ENCODE measurements at places on chromosomes 7 and 10.

- no peak for DNase-seq
These were observed 45.9 kb upstream of the PAPSS2 start for GRCh38 chr10:87613751-87614150.

GRCh38 chr7:35366167-35367155 is 112.6 kb upstream of the TBX20 start:
- no peak for DNase-seq

- DNase-seq = no peak
These were observed 258.1 kb downstream of the PAXIP1 start for GRCh38 chr7:154744861-154745258.

DNA sequence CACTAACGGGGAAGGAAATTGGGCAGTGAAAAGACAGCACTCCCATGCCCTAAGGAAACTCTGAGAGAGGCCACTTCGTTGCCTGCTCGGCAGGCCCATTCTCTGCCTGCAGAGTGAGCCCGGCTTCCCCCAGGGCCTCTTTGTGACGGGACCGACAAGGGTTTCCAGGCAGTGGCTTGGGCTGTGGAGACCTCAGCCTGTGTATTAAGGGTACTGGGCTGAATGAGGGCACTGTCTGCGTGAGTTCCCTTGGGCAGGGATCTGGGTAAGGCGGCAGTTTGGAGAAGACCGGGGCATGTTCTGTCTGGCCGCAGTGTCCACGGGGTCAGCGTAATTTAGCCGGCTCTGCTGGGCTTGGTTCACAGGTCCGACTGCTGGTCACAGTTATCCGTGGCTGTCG is 237.2 kb downstream of the MGMT start:
- no peak for DNase-seq

GRCh38 chr10:43203448-43204041 is 63.3 kb downstream of the RASGEF1A start:
- DNase-seq = no peak

GRCh38 chr7:102103027-102103372 is 183.7 kb upstream of the SH2B2 start:
- no peak for DNase-seq

DNA sequence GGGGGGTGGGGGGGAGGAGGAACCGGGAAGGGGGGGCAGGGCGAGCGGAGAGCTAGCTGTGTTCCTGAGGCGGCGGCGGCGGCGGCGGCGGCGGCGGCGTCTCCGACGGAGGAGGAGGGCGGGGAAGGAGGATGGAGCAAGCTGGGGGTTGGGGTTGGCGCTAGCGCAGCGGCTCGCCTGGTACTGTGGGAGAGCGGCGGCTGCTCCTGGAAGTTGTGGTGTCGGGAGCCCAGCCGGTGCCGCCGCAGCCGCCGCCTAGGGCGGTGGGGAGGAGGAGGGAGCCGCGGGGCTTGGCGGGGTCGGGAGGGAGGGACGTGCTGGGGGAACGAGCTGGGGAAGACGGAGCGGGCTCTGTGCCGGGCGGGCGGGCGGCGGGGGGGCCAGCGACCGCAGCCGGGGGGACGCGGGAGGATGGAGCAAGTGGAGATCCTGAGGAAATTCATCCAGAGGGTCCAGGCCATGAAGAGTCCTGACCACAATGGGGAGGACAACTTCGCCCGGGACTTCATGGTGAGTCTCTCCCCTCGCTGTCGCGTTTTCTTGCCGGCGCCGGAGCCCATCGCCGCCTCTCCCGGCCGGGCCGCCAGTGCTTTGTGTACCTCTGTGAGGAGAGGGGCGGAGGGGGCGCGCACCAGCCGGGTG is at the start of gene PTPN12:
Gene PTPN12 (plus strand): TSS at position 160 of the 642 bp plus-strand sequence. CDS start 252 bp downstream, at position 412.
- peak; percentile 73 for DNase-seq

- no peak for DNase-seq
These were observed 72.9 kb upstream of the GRID1 start for GRCh38 chr10:86439544-86439943.

DNA sequence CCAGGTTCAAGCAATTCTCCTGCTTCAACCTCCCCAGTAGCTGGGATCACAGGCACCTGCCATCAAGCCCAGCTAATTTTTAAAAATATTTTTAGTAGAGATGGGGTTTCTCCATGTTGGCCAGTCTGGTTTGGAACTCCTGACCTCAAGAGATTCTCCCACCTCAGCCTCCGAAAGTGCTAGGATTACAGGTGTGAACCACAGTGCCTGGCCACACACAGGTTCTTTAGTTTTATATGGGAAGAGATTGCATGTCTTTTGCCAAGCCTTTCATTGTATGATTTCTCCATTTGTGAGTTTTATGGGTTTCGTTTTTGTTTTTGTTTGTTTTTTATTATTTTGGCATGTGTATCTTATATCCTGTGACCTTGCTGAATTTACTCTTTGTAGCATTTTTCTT is 40.9 kb downstream of the C1GALT1 start:
- no peak for DNase-seq

- no peak for DNase-seq
These were observed 141.8 kb upstream of the ASAH2 start for GRCh38 chr10:50392966-50393718.

DNA sequence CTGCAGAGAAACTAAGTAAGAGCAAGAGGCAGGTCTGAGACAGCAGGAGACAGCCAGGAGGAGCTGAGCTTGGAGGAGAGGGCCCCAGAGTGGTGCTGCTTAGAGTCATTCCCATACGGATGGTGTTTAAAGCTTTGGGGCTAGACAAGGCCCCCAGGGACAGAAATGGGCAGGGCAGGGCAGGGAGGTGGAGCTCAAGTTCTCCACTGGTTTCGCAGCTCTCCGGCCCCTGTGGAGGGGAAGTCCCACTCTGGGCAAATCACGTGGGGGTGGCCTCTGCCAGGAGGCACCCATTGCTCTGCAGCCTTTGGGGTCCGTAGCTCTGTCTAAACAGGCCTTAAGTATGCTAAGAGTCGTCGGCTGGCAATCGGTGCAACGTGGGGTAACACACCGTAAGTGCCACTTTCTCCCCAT is 1.0 kb upstream of the PTPRE start:
- no peak for DNase-seq

DNA sequence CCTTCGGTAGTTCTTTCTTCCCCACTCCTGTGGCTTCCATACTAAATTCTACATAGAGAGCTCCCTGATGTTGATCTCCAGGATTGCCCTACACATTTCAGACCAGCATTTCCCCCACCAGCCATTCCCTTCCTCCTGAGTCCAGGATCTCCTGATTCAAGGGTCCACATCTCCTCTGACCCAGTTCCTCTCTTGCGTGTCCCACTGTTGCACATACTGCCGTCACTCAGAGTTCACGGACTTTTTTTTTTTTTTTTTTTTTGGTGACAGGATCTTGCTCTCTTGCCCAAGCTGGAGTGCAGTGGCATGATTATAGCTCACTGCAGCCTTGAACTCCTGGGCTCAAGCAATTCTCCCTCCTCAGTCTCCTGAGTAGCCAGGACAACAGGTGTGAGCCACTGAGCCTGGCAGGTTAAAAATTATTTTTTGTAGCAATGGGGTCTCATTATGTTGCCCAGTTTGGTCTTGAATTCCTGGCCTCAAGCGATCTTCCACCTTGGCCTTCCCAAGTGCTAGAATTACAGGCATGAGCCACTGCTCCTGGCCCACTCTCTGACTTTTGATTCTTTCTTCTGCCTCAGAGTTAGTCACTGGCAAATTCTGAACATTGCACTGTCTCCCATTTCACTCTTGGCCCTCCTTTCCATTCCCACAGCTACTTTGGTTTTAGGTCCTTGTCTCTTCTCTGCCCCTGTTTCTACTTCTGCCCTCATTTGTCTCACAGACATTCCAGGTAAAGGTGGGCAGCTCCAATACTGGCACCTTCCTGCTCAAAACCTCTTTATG is 29.6 kb upstream of the ZRANB1 start:
- no peak for DNase-seq

- DNase-seq = no peak
These were observed 3.3 kb downstream of the PLXDC2 start for GRCh38 chr10:19819419-19820033.

GRCh38 chr7:33050535-33051318 is 11.8 kb downstream of the NT5C3A start:
- peak; percentile 5 for DNase-seq

GRCh38 chr10:6863381-6863780 is 283.3 kb upstream of the PRKCQ start:
- DNase-seq = no peak

GRCh38 chr10:50917486-50917885 is 32.1 kb upstream of the A1CF start:
- DNase-seq = no peak

DNA sequence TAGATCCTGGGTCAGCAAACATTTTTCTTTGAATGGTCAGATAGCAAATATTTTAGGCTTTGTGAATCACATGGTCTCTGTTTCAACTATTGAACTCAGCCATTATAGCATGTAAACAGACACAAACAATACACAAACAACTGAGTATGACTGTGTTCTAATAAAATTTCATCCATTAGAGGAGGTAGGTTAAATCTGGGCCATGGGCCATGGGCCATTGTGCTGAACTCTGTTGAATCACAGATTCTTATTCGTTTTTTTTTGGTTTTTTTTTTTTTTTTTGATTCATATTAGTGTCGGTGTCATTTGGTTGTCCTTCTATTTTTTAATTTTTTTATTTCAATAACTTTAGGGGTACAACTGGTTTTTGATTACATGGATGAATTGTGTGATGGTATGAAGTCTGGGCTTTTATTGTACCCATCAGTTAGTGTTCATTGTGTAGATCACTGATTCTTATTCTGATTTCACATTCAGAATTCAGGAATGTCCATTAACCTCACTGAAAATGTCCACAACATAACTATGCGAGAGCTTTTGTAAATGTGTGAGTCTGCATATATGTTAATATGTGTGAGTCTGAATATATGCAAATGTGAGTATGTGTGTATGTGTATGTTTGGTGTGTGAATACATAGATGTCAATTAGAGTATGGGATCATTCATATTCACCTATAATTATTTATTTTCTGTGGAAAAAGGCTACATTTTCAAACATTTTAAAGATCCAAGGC is 443.7 kb upstream of the GRM3 start:
- no peak for DNase-seq

GRCh38 chr10:125473143-125473793 is 209.7 kb downstream of the TEX36 start:
- no peak for DNase-seq

DNA sequence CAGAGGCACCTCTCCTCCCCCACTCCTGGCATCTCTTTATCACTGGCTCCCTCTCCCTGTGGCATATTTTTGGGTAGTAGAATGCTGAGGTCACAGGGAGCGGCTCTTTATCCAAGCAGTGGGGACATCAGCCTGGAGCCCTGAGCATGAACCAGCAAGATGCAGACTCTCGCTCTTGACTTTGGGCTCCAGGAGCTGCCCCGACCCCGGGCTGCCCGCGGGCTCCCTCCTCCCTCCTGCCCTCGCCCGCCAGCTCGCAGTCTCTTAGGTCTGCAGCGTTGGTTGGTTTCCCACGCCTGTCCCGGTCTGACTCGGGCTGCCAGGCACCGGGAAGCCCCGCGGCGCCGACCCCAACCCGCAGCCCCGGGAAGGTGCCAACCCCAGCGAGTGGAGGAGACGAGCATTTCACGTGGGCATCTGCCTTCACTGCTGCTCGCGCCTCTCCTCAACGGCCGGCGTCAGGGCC is 1.3 kb downstream of the INSYN2A start:
- DNase-seq = no peak

- DNase-seq = peak; percentile 26
These were observed 41.4 kb upstream of the MAP3K8 start for GRCh38 chr10:30392564-30392990.

DNA sequence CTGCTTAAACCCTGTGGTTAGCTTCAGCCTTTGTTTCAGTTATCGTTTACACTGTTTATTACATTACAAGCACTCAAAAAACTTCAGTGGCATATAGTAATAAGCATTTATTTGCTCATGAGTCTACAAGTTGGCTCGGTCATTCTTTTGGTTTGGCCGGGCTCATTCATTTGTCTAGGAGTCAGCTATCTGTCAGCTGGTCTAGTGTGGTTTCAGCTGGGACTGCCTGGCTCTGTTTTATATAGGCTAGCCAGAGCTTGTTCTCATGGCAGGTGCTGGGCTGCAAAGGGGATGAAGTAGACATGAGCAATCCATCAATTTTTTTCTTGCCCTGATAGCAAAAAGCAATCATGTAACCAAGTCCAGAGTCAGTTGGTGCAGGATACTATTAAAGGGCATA is 103.6 kb downstream of the MKLN1 start:
- no peak for DNase-seq

DNA sequence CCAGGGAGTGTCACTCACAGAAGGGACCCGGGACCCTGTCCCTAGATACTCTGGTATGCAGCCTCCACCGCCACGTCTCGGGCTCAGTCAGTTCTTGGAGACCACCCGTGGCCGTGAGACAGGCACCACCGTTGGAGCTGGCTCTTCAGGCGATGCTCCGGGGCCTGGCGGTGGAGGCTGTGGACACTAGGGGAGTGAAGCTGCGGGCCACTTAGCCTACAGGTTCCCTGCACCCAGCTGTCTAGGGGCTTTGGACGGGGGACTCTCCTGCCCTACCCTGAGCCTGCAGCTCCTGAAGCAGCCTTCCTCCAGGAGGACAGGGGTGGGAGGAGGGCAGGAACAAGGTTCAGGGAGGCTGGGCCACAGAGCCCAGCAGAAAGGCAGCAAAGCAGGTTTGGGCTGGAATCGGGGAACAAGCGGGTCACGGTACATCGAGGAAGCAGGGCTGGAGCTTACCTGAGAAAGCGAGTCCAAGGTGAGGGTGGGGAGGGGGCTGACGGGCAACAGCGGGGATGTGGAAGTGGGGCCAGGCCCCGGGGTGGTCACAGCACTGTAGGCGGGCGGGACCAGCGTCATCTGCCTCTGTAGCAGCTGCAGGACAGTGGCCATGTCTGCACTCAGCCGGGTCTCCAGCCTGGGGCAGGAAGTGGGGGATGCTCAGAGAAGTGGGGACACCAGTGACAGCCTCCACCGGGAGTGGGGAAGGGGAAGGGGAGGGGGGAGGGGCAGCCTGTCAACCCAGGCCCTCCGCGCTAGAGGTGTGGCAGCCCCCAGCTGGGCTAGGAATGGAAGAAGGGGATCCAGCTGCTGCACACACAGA is 31.5 kb downstream of the KCNH2 start:
- no peak for DNase-seq

- DNase-seq = peak; percentile 45
These were observed 55.3 kb downstream of the NCAPG2 start for GRCh38 chr7:158649279-158649678.

GRCh38 chr7:151454932-151455530 is 15.1 kb upstream of the CRYGN start:
- DNase-seq = no peak

GRCh38 chr7:49714182-49714581 is 59.3 kb upstream of the VWC2 start:
- DNase-seq = no peak

DNA sequence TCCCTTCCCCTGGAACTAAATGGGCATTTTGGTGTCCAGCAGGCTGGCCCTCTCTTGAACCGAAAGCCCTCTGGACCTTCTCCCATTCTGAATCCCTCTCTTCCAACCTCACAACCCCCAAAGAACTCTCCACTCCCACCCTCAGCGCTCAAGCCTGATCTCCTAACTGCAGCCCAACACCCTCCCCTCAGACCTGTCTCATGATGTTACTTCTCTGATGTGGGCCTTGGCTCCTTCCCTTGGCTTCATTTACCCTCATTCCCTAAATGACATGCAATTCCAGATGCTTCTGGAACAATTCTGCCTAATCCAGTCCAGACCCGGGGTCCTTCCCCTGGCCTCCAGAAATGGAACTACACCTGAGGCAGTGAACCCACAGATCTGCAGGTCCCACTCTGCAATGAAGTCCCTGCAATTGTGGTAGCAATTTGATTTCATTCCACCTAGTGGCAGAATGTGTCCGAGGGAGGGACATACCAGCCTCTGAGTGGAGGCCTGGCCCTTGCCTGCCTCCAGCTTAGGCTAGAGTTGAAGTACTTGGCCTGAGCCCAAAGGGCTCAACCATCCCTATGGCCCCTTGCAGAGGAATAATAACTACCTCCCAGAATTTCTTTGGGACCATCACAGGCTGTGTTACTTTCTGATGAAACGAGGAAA is 4.1 kb upstream of the CEP41 start:
- DNase-seq = no peak
